ENCODE measurements at places on chromosomes 4 and X.

GRCh38 chr4:175622887-175623286 lies 189.2 kb downstream of the GPM6A start:
- DNase-seq, result no peak

DNA sequence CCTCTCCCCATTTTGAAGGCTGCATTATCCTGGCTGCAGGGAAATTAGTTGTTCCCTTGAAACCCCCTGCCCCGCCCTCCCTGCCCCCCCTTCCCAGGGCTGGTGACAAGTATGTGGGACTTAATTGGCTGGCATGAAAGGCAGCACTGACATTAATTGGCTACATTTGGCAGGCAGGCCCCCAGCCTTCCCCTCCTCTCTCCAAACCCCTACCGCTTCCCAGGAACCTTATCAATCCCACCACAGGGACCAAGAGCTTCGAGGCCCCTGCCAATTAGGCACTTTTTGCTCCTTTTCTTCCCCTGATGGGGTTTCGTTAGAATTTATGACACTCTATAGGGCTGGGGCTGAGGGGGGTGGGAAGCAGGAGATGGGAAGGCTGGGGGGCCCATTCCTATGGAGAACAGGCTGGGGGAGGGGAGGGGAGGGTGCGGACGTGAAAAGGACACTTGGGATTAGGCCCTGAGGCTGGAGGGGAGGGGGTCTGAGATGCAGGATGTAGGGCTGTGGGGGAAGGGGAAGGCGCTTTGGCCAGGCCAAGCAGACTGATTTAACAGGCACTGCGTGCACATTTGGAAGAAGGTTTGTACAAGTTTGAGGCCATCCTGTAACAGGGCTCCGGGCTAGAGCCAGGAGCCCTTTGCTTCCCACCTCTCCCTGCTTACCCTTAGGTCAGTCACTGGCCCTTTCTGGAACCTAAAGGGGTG lies 52.2 kb downstream of the EFNB1 start:
- DNase-seq, result no peak

GRCh38 chr4:124946696-124947095 lies 234.2 kb upstream of the ANKRD50 start:
- no peak for DNase-seq

DNA sequence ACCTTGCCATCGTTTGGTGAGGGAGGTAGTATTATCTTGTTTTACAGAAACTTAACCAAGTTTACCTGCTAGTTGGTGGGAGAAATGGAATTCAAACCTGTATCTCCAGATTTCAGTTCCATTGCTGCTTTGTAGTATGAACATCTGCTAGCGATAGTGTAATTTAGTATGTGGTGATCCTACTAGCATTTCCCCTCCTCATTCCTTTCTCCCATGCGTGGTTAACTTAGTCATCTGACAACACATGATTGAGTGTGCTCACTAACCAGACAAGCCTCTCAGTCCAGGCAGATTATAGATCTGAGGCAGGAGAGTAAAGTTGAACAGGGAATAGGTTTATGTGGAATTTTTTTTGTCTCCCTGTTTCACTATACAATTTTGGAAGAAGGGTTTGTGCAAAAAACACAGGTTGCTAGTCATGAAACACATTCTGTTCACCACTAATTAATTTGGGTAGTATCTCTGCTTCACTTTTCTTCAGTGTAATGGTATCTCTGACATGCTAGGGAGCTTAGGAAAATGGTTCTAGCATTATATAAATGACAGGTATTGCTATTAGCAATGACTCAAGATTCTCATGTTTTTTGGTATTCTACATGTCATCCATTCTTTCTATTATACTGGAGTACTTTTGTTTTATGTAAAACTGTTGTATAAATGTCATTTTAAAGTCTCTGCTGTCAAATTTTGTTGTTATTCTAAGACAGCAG lies 21.7 kb downstream of the RBPJ start:
- DNase-seq, result no peak

DNA sequence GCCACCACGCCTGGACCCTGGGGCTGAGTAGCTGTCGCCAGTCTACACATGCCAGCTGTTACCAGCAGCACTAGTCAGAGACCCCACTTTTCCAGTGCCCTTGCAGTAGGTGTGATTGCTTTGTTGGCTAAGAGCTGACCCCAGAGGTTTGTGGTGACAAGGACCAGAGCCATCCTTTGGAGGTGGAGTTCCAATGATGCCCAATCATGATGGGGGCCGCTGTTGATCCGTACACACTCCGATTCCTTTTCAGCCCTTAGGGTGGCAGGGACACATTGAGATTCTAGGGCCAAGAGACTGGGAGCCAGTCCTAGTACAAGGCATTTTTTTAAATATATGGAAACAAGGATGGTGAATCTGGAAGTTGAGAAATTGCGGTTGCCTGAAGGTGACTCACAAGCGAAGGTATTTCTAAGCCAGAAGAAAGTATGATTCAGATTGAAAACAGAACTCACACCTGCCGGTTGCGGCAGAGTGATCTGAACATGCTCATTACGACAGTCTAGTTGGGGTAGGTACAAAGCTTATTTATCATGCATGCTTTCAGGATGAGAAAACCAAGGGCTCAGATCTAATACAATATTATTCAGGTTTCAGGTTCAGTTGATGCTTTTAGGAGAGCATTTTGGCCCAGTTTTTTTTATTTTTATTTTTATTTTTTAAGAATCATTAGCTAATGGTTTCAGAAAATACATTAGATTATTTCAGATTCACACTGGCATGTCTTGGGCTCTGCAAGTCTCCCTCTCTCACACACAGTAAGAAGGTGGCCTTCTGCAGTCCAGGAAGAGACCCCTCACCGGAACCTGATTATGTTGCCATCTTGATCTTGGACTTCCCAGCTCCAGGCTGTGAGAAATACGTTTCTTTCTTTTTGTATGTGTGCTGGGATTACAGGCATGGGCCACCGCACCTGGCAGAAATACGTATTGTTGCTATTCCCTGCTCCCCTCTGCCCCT lies 43.4 kb downstream of the SHROOM2 start:
- DNase-seq, result no peak

DNA sequence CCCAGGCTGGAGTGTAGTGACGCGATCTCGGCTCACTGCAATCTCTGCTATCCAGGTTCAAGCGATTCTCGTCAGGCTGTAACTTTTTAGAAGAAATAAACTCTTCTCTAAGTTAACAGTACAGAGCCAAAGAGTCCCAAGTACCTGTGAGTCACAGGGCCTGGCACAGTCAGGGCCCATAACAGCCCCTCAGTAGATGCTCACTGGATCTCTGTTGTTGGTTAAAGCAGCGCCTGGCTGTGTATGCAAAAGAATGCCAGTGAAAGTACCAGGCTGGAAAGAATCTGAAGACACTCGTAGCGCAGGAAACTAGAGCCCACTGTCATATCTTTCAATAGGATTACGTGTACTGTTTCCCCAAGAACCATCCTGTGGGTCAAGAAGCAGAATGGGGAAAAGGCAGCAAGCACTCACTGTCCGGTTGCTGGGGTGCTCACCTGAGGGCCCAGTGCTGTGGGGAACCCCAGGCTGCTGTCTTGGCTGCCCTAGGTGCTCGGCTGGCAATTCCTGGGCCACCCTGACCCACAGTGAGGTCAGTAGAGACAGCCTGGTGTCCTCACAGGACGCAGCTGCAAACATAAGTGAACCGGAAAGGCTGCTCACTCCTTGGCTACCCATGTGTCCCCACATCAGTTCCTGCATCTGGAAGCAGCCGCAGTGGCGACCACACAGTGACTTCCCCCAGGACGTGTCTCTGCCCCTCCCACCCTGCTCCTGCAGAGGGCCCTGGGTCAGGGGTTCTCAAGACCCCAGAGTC lies 3.1 kb upstream of the SLBP start:
- no peak for DNase-seq

DNA sequence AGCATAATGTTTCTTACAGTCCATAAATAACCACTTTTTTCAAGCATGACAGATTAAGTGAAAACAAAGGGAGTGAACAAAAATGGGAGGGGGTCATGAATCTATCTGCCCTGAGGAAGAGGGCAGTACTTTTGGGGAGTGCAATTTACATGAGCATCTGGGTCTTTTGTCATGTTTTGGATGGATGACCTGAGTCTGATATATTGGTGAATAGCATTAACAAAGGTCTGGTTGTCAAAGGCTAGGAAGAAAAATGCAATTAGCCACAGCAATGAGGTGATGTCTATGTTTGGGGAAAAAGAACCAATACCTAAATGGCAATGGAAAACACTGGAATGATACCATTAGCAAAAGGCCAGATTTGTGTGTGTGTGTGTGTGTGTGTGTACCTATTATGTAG lies 15.1 kb upstream of the MAD2L1 start:
- no peak for DNase-seq

- DNase-seq, result no peak
Measured at GRCh38 chr4:110412354-110413065, 63.4 kb upstream of the ENPEP start.

DNA sequence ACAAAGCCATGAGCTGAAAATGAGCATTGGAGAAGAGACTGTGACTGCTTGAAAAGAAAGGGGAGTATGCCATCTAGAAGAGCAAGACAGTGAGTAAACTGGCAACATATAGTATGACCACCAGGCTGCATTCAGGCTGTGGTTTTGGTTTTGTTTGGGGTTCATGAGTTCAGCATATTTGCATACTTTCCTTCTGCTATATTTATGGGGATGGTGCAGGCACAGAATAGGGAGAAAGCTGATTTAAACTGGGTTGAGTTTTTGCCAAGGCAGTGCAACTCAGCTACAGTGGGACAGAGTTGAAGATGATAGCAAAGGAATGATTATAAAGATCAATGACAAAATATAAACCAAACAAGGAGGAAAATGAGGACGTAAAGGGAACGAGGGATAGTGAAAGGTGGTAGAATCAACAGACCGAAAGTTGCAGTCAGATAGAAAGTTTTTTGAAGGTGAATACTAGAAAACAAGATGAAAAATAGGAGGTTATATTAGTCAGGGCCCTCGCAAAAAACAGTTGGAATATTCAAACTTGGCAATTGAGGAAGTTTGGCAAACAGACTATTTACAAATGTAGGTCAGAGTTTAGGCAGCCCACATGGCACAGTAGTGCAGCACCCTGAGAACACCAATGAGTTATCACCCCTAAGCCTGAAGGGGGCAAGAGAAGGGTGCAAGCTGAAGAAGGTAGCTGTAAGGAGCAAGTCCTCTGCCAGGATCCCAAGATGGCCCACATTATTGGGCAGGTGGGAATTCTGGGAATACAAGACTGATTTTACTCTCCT lies 114.8 kb upstream of the MAP9 start:
- DNase-seq, result no peak

- DNase-seq, result no peak
Measured at GRCh38 chrX:8823698-8824097, 22.5 kb upstream of the FAM9A start.

- no peak for DNase-seq
Measured at GRCh38 chrX:3811331-3812311, 98.2 kb upstream of the PRKX start.

GRCh38 chr4:110798687-110799086 lies 175.8 kb upstream of the PITX2 start:
- DNase-seq, result no peak

DNA sequence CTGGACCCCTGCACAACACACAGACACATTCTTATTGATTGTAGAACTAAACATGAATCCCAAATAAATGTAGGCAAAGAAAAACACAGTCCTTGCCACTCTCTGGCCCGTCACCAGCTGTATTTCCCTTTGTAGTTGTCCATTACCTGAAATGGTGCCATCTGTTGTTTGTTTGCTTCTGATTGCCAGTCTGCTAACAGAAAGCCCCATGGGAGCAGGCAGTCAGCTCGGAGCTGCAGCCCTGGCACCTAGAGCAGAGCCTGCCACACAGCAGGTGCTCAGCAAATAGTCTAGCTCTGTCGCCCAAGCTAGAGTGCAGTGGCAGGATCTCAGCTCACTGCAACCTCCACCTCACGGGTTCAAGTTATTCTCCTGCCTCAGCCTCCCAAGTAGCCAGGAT lies 28.9 kb downstream of the CPLX1 start:
- peak; percentile 82 for DNase-seq

DNA sequence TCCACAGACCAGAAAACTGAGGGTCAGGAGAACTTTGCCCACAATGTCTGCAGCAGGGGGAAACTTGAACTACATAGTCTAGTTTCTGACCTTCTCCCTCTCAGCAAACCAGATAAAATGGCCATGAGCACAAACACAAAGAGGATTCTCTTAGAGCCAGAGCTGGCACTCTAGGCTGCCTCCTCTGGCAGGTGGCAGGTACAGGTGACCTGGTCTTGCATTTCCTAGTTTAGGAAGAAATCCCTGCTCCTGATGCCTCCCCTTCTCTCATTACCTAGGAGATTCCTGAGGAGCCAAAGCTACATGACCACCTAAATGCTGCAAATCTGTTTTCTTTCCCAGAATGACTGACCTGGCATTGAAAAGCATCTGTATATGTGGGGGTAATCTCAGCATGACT lies 45.1 kb downstream of the ARHGEF9 start:
- DNase-seq, result no peak

- no peak for DNase-seq
Measured at GRCh38 chr4:53490965-53491622, 100.2 kb downstream of the LNX1 start.
